ENCODE measurements at places on chromosomes 16 and 17.
A peak's percentile ranks its signal among the peaks of the same experiment; 100 is the strongest.

DNA sequence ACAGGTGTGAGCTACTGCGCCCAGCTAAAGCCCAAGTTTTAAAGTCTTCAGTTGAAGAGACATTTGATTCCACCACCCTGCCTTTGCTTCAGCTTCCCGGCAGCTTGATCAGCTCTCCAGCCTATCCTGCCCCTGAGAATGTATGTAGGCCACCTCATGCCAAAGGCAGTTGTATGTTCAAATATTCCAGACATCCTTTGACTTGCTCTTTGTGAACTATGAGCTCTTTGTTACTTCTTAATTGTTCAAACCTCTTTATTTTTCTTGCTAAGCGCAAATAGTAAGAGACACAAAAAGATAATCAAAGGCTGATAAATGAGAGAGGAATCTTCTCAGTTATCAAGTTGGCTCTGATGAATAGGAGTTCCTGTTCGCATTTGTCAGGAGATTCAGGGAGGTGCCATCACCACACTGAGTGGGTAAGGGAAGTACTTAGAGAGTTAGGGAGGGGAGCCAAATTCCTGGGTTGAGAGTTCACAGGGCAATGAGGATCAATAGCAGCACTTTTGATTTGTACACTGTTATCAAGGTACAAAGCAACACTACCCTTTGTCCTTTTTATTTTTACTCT, 32.0 kb upstream of the SUPT4H1 start:
- DNase-seq, result no peak

DNA sequence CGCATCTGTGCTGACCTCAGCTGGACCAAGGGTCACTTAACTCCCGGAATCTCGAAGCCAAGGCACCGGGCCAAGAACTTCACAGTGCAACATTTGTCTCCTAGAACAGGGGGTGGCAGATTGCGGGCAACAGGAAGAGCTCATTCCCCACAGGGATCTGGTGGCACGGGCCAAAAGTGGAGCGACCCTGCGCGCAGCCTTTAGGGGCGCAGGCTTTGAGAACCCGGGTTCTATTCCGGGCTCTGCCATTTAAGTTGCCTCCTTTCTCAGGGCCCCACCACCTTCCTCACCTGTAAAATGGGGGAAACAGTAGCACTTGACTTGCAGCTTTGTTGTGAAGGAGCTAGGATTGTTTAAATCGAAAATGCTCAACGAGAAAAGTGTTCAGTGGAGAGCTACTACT, 651 bp downstream of the SHMT1 start:
- no peak for DNase-seq

DNA sequence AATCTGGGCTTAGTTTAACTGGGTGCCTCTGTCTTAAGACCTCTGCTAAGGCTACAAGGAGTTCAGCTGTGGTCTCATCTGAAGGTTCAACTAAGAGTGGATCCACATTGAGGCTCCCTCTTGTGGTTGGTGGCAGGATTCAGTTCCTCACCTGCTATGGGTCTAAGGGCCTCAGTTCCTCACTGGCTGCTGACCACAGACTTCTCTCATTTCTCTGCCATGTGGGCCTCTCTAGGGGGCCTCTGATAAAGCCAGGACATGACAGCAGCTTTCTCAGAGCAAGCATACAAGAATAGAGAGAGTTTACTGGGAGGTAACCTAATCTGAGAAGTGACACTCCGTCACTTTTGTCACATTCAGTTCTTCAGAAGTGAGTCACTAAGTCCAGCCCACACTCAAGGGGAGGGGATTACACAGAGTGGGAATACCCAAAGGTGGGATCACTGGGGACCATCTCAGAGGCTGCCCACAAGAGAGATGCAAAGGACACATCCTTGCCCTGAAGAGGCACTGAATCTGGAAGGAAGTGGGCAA, 19.2 kb upstream of the ABAT start:
- no peak for DNase-seq

GRCh38 chr16:57667526-57668262, 412 bp upstream of the ADGRG3 start:
- DNase-seq, result no peak

GRCh38 chr17:5631958-5632590, 47.8 kb upstream of the NLRP1 start:
- DNase-seq, result no peak

DNA sequence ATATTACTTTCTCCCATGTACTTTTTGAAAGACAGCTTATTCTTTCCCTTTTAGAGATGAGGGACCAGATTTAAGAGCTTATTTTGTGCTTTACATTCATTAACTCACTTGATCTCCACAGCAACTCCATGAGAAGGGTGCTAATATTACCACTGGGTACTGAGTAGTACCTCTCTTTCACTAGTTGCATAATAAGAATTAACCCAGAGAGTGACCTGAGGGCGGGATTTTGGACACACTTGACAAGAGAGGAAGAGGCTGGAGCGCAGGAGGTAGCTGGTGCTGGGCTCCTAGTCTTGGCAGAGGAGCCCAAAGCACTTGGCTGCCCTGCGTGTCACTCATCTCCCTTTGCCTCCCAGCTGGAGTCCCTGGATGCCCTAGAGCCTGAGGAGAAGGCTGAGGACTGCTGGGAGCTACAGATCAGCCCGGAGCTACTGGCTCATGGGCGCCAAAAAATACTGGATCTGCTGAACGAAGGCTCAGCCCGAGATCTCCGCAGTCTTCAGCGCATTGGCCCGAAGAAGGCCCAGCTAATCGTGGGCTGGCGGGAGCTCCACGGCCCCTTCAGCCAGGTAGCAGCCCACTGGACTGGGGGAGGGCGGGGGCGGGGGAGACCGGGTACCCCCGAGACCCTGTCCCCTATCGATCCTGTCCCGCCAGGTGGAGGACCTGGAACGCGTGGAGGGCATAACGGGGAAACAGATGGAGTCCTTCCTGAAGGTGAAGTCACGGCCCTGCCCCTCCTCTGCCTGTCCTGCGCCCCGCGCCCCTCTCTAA, 1.7 kb upstream of the MAZ start:
- no peak for DNase-seq

DNA sequence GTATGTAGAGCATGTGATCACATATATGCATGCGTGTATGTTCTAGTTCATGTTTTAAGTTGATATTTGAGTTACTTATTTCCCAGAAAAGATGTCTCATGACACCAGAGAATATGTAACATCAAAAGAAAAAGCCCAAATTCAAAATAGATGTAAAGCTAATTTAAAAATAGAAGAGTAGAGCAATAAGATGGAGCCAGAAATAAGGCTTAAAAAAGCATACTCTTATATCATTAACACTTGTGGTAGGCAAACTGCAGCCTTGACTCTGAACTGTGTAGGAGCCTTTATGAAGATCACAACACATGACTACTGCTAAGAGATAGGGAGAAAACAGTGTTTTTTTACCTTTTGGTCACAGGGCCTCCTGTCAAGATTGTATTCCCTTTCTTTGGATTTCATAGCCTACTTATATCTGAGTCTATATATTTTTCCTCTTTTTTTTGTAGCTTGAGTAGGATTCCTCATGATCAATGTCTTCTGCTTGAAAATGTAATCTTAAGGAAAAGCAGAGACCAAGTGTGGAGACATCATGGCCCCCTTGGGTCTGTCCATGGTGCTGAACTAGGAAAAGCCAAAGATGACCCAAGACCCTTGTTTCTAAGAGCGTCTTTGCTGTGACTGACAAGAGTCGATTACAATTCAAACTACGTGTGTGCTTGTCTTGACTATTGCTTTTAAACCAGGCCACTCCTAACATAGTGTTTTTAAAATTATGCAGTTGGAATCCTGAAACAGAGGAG, 390.4 kb downstream of the SHISA9 start:
- DNase-seq, result no peak

GRCh38 chr16:49589544-49590031, 216.0 kb downstream of the C16orf78 start:
- no peak for DNase-seq

- DNase-seq, result no peak
These were observed 187.4 kb upstream of the MYOCD start for GRCh38 chr17:12478311-12478710.

GRCh38 chr16:53198933-53199332, 144.1 kb downstream of the CHD9 start:
- DNase-seq, result no peak

DNA sequence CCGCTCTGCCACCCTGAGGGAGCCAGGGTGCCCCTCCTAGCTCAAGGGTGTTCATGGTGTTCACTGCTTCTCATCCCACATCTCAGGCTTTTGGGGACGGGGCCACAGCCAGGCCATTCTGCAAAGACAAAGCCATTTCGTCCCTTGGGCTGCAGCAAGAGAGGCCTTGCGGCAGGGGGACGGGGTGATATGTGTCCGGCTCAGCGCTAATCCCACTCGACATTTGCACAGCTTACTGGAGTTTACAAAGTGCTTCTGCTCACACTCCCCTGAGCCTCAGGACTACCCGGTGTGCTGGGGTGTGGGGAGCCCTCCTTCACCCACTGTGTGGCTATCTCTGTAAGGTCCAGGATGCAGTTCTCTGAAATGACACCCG, 84.3 kb downstream of the RTN4RL1 start:
- DNase-seq, result no peak

GRCh38 chr16:88338896-88339295, 43.9 kb upstream of the ZNF469 start:
- DNase-seq, result no peak

- no peak for DNase-seq
These were observed 12.0 kb upstream of the ANKFN1 start for GRCh38 chr17:56141046-56141839.

DNA sequence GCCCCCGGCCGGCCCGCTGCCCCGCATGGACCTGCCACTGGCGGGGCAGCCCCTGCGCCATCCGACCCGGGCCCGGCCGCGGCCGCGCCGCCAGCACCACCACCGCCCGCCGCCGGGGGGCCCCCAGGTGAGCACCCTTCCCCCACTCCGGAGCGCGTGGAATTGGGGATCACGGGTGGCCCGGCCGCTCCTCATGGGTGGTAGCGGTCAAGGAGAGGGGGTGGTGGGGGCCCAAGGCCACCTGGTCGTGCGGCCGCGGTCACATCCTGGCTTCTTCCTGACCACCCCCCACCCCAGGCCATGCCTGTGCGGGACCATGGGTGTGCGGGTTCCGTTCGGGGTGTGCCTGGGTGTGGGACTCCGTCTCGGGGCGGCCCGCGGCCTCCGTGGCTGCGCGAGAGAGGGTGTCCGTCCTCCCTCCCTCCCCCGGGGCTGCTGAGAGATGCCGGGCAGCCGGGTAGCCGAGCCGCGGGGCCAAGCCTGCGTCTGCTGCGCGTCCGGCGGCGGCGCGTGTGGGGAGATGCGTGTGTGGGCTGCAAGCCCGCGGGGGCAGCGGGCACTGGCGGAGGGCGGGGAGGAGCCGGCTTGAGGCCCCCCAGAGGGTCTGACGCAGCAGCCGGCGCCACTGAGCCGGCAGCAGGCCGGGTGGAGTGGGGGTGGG, 6.8 kb downstream of the ACD start:
- no peak for DNase-seq

DNA sequence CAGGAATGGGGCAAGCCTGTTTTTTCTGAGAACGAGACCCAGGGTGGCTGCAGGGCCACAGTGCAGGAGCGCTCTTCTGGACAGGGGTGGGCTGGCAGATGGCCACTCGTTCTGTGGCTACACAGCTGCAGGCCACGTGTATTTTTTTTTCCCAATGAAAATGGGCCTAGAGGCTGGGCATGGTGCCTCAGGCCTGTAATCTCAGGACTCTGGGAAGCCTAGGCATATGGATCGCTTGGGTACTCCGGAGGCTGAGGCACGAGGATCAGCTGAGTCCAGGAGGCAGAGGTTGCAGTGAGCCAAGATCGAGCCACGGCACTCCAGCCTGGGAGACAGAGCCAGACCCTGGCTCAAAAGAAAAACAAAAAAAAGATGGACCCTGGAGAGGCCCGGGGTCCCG, 6.8 kb downstream of the UNKL start:
- DNase-seq, result no peak

DNA sequence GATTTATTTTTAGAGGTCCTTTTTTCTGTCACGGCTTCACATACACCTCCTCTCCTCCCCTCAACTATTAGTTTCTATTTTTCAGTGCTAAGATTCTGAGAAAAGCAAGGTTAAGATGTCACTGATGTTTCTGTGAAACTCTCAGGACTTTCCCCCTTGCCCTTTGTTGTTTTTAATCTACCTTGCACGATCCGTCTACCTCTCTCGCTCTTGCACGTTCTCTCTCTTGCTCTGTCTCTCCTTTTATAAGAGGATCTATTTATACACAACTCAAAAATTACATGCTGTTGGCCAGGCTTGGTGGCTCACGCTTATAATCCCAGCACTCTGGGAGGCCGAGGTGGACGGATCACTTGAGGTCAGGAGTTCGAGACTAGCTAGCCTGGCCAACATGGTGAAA, 43.6 kb downstream of the RPA1 start:
- DNase-seq, result no peak

- DNase-seq, result no peak
These were observed 123.2 kb upstream of the ANKFN1 start for GRCh38 chr17:56030009-56030624.

DNA sequence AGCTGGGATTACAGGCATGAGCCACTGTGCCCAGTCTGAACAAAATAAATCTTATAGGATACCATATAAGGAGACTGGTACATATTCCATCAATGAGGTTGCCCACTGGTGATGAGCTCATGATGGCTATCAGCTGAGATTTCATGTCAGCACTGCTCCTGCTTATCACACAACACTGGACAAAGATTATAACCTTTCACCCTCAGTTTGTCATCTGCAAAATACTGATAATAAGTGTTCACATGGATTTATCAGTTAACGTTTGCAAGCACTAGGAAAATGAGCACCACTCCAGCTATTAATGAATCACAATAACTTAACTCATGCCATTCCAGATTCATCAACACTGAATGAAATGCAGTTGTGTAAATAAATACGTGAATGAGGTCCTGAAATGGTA, 83.7 kb downstream of the SSH2 start:
- no peak for DNase-seq

DNA sequence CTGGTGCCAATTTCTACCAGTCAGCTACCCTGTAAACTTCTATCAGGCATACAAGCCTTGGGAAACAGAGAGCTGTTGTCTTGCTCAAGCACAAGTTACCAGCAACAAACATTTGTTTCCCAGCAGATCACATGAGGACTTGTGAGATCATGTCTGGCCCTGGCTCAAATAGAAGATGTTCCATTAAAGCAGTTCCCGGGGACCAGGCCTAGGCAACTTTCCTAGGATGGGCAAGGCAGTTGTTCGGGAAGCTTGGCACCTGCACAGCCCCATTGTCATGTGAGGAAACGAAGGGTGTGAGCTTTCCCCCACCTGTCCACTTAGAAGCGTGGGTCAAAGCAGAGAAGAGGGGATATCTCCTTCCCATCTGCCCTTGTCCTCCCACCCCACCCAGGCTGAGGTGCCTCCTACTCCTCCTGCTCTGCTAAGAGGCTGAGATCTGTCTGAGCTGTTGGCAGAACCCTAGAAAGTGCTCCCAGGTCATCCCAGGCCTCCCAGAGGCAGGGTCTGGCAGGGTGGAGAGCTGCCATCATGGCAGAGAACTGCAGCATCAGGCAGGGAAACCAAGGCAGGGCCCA, 11.2 kb upstream of the SLC47A2 start:
- peak; percentile 70 for DNase-seq

All from BJ (cell line).